ENCODE measurements at places on chromosomes 2 and 18. TPM values are rescaled to one million over a fixed set of nuclear protein-coding genes. Genes with fewer than 3 reads are reported as not detected.

SKOR2 gene
- not detected for total RNA-seq

SATB2 gene
- total RNA-seq, result 440 TPM

RALB gene
- total RNA-seq, result 39.9 TPM

SAG gene
- total RNA-seq, result 0.82 TPM

OTOF gene
- total RNA-seq, result 1.6 TPM

VWA3B gene
- total RNA-seq, result under 0.01 TPM

SERPINB12 gene
- total RNA-seq, result not detected

ONECUT2 gene
- 1.2 TPM for total RNA-seq

UCN gene
- total RNA-seq, result 1.2 TPM

Measured in frontal cortex (tissue), 4 donors.